NCI-H2081 treated with DMSO at 0.1 percent for 48 hours (cell line): ENCODE measurements at places on chromosomes 3 and 15.

- no peak for DNase-seq
Measured at GRCh38 chr15:73538123-73538522, 95.1 kb downstream of the NPTN start.

GRCh38 chr3:157204431-157204830 lies 44.5 kb upstream of the CCNL1 start:
- no peak for DNase-seq

- no peak for DNase-seq
Measured at GRCh38 chr3:187594272-187594671, 75.9 kb downstream of the SST start.

- no peak for DNase-seq
Measured at GRCh38 chr3:128875556-128876120, 3.8 kb upstream of the ACAD9 start.

DNA sequence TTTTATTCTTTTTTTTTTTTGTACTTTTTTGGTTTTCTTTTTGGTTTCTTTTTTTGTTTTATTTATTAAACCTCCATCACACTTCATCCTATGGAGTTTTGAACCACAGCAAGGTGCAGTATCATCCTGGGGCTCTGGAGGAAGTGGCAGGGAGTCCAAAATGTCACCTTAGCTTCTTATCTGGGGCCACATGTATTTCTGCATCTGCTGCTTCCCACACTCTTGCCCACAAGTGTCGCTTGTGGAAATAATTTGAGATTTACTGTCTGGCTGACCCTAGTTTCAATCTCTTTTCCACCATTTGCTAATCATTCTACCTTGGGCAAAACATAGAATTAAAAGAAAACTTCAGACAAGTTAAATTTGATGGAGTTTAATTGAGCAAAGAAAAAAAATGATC lies 6.4 kb downstream of the OPA1 start:
- DNase-seq = no peak

GRCh38 chr3:115834068-115834467 lies 210.8 kb downstream of the GAP43 start:
- no peak for DNase-seq

DNA sequence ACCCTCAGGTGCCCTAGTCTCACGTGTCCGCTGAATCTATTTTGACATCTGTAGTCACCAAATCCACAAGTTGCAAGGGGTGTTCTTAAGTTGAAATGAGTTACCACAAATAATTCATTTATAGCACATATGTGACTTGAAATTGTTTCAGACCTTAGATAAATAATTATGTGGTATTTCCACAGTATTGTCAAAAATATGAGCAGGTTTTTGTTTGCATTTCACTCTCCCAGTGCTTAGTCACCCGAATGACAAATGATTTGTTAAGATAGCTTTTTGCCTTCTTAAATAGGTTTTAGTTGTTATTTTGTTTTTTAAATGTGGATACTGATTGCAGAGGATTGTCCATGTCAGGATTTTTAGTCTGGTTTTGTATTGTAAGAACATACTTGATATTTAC lies 2.6 kb downstream of the MFSD1 start:
- no peak for DNase-seq

- no peak for DNase-seq
Measured at GRCh38 chr3:122415104-122415744, 638 bp downstream of the WDR5B start.

DNA sequence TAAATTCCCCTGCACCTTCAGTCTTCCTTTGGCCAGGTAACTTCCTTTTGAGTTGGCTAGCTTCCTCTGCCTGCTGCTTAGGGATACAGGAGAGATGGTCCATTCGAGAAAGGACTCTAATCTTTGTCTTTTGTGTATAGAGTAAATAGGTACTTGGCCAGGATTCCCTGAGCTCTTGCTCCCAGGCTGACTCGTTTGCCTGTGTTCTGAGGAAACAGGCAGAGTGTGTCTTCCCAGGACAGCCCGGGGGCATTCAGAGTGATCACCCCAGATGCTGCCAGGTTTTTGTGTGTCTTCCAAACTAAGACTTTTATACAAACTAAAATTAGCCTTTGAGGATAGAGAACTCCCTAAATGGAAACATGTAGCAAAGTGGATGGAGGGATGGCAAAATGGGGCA lies 39.5 kb downstream of the TMEM108 start:
- no peak for DNase-seq

DNA sequence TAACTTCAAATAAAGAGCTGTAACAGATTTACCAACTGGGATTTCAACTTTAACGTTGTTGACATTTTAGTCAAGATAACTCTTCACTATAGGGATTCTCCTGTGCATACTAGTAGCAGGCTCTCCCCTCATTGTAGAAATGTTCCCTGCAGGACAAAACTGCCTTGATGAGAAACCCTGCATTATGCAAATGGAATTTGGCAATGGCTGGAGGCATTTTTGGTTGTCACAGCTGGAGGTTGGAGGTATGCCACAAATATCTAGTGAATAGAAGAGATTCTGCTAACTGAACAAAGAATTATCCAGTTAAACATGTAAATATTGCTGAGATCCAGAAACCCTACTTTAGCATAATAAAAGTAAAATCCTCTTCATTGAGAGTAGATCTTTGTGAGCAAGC lies 928.8 kb upstream of the ALCAM start:
- DNase-seq = no peak

DNA sequence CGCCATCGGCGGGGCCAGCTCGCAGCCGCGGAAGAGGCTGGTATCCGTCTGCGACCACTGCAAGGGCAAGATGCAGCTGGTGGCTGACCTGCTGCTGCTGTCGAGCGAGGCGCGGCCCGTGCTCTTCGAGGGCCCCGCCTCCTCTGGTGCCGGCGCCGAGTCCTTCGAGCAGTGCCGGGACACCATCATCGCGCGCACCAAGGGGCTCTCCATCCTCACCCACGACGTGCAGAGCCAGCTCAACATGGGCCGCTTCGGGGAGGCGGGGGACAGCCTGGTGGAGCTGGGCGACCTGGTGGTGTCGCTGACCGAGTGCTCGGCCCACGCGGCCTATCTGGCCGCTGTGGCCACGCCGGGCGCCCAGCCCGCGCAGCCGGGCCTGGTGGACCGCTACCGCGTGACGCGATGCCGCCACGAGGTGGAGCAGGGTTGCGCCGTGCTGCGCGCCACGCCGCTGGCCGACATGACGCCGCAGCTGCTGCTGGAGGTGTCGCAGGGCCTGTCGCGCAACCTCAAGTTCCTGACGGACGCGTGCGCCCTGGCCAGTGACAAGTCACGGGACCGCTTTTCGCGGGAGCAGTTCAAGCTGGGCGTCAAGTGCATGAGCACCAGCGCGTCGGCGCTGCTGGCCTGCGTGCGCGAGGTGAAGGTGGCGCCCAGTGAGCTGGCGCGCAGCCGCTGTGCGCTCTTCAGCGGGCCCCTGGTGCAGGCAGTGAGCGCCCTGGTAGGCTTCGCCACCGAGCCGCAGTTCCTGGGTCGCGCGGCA lies 1.8 kb downstream of the TLNRD1 start:
- DNase-seq = no peak

GRCh38 chr3:15094187-15094875 lies 4.6 kb downstream of the RBSN start:
- no peak for DNase-seq

DNA sequence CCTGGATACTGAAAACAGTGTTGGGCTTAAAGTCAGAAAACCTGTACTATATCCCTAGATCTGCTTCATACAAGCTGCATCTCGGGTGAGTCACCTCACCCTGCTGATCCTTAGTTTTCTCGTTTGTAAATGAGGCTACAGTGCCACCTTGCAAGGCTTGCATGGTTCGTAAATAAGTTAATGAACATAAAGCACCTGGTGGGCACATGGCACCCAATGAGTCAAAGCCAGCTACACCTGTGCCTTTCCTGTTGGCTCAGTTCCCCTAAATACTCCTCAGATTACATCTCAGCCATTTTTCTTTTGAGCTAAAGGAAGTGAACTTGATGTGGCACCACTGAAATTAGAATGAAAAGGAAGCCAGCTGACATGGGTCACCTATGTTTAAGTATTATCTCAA lies 26.5 kb downstream of the RTP1 start:
- DNase-seq = no peak

- no peak for DNase-seq
Measured at GRCh38 chr15:91936927-91937326, 83.4 kb downstream of the SLCO3A1 start.

- DNase-seq = no peak
Measured at GRCh38 chr3:111012388-111013248, 59.0 kb upstream of the NECTIN3 start.

- no peak for DNase-seq
Measured at GRCh38 chr3:63365671-63366070, 87.6 kb downstream of the SYNPR start.

GRCh38 chr3:41155834-41156233 lies 43.5 kb upstream of the CTNNB1 start:
- no peak for DNase-seq
